ENCODE measurements at places on chromosomes 12 and 14.
A peak's percentile ranks its signal among the peaks of the same experiment; 100 is the strongest.

DNA sequence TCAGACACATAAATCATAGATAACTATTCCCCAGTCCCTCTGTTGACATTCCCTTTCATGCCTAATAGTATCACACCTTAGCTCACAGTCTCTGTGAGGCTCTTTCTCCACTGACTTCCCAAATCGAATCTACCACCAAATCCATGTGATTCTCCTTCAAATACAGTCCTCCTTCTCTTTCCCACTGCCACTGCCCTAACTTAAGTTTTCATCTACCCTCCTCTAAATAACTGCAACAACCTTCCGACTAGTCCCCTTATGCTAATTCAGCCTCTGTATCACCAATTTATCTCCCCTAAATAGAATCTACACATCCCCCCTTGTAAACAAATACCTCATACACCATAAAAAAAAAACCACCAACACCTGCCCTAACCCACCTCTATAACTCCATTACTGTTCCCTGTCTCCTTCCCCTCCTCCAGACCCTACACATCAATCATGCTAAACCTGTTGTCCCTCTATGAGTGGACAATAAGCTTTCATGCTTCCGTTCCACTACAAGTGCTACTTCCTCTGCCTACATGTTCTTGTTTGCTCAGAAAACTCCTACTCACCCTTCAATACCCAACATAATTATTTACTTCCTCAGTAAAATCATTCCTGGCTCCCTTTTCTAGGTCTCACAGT is 39.0 kb downstream of the SLC25A21 start:
- no peak for DNase-seq

- DNase-seq = no peak
Measured at GRCh38 chr12:109871668-109872314, 8.6 kb downstream of the GLTP start.

DNA sequence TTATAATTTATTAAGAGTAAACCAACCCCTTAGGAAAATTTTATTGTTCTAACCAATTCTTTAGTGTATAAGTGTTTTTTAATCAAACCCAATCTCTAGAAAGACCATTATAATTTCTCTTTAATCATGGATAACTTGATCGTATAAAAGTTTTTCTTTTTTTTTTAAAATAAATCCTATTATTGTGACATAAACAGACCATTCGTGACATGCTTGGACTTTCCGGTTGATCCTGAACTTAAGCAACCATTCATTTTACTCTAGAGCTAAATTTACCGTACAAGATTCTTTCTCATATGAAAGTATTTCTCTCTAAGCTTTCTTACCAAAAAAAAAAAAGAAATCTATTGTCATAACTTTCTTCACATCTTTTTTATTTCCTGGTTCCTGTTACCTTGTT is 32.6 kb upstream of the SLC38A4 start:
- no peak for DNase-seq

DNA sequence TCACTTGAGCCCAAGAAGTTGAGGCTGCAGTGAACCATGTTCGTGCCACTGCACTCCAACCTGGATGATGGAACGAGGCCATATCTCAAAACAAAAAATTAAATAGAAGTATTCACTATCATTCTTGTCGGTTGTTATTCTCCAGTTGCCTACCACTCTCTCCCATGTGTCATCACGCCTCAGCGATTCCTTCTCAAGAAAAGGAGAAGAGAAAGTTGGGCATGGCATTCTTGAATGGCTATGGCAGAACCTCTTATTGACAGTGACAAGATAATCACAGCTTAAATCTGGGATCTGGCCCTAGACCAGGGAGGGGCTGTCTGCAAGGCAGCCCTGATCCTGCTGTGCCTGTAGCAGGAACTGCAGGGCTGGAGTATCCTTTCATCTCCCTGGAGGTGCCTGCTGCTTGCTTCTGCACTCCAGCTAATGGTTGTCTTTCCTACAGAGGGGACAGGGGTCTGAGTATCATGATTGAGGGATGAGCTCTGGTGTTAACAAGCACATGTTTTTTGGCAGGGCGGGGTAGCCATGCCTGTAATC is 12.8 kb upstream of the MLEC start:
- no peak for DNase-seq

- DNase-seq = no peak
Measured at GRCh38 chr14:89182326-89182725, 234.7 kb downstream of the FOXN3 start.

DNA sequence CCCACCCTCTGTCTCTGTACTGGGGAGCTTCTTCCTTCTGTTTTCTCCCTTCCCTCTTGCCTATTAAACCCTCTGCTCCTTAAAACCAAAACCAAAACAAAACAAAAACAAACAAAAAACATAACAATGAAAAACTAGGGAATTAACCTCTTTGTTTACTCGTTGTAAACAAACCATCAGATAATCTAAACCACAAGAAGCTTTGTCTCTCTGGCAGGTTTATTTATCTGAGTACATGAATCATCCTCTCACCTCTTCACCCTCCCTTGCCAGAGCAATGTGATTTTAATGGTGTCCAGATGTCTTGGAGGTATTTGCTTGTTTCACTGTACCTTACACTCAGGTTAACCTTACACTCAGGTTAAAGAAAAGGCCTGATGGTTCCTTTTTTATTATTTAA is 66.1 kb downstream of the DYRK2 start:
- DNase-seq = peak; percentile 83

DNA sequence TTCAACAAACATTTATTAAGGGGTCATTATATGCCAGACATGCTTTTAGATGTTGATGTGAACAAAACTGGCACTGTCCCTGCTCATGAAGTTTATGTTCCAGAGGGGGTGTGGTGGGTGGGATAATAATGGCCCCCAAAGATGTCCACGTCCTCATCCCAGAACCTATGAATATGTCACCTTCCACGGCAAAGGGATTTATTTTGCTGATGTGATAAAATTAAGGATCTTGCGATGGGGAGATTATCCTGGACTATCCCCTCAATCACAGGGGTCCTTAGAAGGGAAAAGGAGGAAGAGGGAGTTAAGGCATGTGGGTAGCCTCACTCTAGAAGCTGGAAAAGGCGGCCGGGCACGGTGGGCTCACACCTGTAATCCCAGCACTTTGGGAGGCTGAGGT is 1.7 kb upstream of the SLC48A1 start:
- no peak for DNase-seq

DNA sequence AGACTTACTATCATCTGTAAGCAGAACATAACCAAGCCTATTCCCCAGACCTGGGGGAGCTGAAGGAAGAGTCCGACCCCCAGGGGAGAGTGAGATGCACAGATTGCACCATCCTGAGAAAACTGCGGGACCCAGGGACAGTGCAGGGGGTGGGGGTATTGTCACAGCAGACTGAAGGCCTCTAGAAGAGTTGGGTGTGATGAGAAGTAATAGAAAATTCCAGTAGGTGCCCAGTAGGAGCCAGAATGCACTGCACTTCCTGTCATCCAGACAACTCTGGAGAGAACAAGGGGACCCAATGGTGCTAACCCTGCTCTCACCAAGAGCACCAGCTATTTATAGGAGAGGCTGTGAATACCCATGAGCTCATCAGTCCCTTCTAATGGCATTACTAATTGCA is 190.1 kb downstream of the BCL11B start:
- DNase-seq = no peak

DNA sequence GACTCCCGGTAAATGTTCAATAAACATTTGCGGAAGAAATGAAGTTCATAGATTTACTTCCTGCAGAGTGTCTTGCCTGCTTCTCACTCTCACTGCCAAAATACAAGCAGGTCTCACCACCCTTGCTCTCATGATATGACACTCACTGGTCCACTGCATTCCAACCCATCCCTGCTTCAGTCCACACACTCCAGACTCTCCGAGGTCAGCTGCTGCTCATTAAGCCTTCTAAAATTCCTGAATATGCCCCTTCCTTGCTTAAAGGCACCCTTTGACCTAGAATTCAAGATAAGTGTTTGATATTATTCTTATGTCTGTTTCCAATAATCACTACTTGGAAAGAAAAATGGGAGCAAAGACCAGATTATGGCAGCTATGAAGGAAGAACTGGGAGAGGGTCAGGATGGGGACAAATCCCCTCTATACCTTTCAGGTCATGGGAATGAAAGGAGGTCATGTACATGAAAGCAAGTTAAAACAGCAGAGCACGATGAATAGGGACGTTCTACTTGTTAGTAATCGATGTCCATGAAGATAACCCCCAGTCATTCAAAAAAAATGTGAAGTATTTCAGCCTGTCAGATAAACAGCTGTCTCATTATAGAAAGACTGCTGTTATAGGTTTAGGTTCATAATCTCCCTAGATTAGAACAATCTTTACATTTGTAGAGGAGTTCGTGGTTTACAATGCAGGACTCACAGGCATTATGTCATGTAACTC is 10.5 kb upstream of the NID2 start:
- DNase-seq = no peak

GRCh38 chr12:127343940-127344339 is 923.0 kb upstream of the TMEM132C start:
- DNase-seq = no peak

DNA sequence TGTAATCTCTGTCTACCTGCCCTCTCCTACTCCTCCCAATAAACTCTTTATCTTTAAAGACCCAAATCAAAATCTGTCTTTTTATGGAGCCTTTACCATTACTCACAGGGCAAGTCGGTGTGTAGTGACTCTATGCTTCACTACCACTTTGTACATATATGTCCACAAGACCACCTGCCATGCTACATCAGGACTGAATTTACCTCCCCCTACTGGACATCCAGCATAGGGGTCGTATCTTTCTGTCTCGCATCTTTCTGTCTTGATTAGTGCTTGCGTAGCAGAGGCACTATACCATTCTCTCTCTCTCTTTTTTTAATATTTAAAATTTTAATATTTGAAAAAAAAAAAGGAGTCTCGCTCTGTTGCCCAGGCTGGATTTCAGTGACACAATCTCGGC is 587.5 kb downstream of the SOX5 start:
- no peak for DNase-seq

DNA sequence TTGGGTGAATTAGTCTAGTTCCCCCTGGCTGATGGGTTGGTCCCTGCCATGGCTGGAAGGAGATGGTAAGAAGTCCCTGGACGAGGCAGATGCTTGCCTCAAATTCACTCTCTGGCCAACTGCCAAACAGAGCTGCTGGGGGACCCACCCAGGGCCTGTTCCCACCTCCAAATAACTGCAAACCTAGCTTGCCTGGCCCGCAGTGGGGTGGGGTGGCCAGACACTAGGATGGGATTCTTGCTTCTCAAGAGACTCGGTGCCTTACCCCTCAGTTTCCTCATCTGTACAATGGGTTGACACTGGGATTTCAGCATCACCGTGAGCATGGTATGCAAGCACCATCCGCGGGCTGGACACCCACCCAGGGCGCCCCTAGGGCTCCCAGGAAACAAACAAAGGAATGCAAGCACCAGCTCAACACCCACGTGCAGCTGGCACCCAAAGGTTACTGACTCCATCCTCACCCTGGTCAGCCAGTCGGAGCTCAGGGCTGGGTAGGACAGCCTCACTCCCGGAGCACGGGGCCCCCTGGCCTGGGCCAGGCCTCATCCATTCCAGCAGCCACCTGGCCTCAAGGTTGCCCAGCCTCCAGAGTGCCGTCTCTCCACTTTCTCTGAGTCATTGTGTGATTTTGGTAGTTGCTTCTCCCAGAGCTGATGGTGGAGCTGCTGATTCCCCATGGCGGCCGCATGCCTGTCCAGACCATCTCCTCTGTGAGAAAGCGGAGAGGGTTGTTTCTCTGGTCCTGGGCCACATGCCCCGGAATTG is 205.2 kb upstream of the RTL1 start:
- DNase-seq = no peak

DNA sequence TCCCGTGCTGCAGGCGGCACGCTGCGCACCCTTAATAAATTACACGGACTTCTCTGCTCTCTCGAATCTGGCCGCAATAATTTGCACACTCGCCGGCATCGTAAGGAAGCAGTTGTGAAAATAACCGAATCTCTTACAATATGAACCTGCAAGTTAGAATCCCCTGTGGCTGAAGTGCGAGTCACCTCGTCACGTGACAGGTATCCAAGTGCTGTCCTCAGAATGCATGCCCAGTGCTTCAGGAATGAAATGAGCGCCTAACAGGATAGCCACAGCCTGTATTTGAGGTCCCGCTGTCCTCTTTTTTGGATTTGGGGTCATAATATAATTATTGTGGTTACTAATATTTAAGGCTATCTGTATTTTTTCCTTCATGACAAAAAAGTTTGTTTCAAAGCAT is 82.0 kb downstream of the VWF start:
- no peak for DNase-seq

GRCh38 chr12:32490801-32491200 is 91.4 kb downstream of the FGD4 start:
- DNase-seq = no peak

DNA sequence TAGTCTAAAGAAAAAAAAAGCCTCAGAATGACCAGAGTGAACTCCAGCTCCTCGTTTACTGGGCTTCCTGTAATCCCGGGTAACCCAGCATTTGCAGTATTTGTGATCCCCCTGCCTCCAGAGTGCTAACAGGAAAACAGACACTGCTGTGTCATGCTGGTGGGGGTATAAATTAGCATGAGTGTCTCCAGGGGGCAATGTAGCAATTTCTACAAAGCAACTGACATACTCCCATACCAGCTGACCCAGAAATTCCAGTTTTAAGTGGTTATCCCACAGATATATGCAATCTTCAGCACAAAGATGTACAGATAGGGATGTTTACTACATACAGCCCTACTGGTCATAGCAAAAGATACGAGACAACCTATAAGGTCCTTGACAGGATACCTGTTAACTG is 18.8 kb downstream of the TTC7B start:
- DNase-seq = no peak

GRCh38 chr12:91204421-91204820 is 21.8 kb upstream of the DCN start:
- no peak for DNase-seq

DNA sequence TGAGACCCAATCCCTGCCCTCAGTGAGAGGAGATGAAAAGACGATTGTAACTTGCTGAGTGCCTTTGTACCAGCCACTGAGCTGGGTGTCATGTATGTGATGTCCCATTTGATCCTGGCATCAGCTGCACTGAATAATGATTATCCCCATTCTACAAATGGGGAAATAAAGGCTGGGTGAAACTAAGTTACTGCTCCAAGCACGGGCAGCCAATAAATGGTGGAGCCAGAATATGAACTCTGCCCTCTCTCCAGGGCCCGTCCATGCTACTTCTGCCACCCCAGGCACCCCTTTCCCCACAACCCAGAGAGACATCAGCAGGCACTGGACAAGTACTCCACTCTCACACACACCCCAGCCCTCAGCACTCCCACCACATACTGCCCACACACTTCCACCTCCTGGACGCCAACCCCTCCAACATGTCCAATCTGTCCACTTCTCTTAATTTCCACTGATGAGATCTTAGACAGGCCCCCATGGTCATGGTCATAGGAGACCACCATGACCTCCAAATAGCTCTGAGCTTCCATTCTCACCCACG is 115.8 kb downstream of the DICER1 start:
- no peak for DNase-seq

DNA sequence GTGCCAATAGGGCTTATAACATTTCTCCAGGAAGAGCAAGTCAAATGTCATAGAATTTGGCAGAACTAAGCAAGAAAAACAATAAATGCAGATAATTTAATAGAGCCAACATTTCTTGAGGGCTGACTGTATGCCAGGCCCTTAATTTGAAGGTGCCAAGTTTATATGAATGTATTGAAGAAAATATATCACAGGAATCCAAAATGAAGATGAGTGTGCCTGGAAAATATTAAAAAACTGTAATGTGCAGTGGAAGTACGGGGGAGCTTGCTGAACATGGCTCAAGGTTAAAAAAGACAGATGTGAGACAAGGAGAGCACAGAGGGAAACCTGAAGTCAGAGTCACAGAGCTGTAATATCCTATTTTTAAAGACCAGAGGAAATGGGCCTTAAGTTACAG is 16.4 kb downstream of the NR1H4 start:
- DNase-seq = no peak
